Activated CD4-positive, alpha-beta T cell treated with anti-CD3 and anti-CD28 coated beads for 48 hours (primary cell): ENCODE measurements at places on chromosomes 5 and 9.

DNA sequence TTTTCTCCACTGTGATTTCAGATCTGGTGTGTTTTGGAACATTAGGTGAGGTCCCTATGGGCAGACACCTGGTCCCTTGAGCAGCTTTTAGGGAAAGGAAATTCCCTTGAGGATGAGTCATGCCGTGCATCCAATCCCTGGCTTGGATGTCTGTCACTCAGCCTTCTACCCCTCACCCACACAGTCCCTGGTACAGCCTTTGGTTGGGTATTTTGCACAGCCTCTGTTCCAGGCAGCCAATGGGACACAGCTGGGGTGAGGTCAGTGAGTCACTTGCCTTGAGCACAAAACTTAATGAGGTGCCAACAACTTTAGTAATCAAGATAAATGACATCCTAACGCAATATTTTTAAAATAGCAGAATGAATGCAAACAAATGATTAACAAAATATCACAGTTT is 22.7 kb upstream of the SVEP1 start:
- DNase-seq, result no peak

DNA sequence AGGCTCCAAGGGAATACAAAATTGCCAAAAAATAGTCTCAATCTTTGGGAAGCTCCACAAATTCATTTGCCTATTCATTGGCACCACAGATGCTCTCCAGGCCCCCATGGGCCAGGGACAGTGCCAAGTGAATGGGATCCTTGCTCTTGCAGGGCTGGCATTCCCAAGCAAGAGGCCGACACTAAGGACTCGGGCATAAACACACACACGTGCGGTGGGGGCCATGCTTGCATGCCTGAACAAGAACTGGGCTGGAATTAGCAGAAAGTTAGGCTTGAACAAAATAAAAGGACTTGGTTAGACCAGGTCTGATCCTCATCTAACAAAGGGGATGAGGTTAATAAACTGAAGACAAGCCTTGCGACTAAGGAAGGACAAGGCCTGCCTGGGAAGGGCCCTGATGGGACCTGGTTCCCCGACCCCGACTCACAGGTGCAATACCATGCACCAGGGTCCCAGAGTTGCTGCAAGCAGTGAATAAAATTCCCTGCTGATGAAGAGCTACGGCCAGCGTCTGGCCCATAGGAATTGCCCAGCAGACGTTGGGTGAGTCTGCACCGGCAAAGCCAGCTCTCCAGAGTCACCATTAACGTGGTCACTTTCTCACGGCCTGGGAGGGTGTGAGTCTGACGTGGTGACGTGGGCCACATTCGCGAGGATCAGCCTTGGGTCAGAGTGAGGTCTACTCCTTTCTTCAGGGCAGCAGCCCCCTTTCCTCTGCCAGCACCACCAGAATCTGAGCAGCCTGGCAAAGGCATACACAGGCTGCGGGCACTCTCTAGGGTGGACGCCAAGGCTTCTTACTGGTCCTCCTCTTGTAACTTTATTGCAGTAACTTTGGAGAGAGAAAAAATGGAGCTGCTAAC is 77.4 kb upstream of the FCN1 start:
- DNase-seq, result no peak

- DNase-seq, result peak; percentile 68
Observed at GRCh38 chr5:176810081-176810597, at the start of gene UNC5A. UNC5A (plus strand) TSS chr5:176810559; CDS start chr5:176810751, 192 bp downstream.

- DNase-seq, result no peak
Observed at GRCh38 chr9:8265281-8265680, 465.7 kb upstream of the DMAC1 start.

- no peak for DNase-seq
Observed at GRCh38 chr9:107389617-107390071, 99.9 kb downstream of the KLF4 start.

DNA sequence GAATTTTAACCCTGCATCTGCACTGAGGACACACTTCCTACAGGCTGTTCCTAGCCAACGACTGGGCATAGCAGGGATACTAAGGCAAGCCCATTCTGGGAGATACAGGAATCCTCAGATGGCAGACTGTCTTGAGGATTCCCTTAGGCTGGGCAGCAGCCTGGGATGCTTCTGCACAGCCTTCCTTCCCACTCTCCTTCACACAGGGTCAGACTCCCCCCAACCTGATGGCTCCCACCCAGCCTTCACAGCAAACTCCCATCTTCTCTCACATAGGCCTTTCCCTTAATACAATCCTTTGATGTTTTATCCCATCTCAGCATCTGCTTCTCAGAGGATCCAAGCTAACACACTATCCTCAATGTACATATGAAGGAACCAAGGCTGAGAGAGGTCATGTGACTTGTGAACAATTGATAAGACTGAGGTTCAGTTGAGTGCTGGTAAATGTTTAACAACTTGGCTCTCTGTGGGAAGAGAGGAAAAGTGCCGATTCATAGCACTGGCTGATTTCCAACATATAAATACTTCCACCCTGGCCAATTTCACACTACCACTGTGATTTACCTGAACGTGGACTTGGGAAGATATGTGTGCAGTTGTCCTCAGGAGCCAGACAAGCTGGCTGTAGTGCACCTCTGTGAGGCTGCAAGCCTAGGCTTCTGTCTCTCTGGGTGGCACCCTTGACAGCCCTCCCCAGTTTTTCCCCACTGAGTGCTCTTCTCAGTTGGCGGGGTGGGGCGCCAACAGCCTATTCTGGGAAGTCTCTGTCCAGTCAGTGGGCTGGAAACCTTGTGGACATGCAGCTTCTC is 120.2 kb upstream of the TRIM32 start:
- no peak for DNase-seq

- DNase-seq, result peak; percentile 15
Observed at GRCh38 chr5:157541447-157542118, 34.0 kb downstream of the ADAM19 start.

DNA sequence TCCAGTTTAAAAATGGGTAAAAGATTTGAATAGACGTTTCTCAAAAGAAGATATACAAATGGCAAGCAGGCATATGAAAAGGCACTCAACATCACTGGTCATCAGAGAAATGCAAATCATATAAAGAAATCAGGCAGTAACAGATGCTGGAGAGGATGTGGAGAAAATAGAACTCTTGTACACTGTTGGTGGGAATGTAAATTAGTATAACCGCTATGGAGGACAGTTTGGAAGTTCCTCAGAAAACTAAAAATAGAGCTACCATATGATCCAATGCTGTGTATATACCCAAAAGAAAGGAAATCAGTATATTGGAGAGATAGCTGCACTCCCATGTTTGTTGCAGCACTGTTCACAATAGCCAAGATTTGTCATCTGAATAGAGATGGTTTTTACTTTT is 42.7 kb downstream of the SLC12A2 start:
- no peak for DNase-seq

- DNase-seq, result no peak
Observed at GRCh38 chr9:32404856-32405255, 20.4 kb downstream of the ACO1 start.

GRCh38 chr5:77175231-77175630 is 35.2 kb upstream of the PDE8B start:
- no peak for DNase-seq

- DNase-seq, result peak; percentile 50
Observed at GRCh38 chr9:5493679-5494511, 16.4 kb upstream of the PDCD1LG2 start.

DNA sequence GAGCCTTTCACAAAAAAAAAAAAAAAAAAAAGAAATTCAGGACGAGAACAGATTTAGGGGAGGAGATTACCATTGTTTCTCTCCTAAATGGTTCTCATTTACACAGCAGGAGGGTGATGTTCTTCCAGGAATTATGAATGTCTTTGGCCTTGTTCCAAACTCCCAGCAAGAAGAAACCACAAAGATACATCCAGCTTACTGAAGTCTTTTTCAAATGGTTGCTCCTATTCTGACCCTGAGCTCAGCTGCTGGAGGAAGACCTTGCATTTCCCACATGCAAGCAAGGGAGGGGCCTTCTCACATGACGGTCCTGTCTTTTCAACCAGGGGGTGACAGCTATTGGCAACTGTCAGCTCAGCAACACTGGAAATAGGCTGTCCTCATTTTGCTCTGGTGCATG is 203.0 kb upstream of the VLDLR start:
- no peak for DNase-seq

- no peak for DNase-seq
Observed at GRCh38 chr5:9776525-9776924, 146.4 kb upstream of the TAS2R1 start.

DNA sequence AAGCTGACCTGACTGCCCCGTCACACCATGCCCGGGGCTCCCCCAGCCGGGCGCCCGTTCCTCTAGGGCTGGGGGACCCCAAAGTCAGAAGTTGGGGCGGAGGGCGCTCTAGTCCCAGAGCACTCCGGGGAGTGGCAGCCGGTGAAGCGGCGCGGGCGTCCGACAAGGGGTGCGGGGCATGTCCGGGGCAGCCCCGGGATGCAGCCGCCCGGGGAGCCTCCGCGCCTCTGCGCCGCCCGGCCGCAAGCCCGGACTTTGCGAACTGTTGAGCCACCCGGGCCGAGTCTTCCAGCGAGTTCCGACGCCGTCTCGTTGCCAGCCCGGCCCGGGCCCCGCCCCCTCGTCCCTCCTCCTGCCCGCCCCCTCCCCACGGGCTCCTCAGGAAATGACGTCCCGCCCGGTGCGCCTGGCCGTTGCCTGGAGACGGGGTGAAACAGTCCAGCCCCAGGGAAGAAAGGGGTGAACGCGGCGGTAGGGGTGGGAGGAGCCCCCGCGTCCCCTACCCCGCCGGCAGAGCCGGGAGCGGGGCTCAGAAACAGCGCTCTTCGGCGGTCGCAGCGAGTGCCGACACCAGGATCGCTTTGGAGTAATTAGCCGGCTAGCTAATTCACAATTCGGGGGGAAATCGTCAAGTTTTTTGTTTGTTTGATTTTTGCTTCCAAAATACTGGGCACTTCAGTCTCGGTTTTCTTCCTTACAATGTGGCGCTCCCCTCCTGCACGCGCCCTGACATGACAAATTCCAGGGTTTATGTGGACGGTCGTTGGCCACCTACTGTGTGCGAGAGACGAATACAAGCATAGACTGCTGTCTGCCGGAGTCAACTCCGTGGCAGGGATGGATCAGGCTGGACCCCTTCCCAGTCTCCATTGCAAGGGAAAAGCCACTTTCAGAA is at the start of gene WHRN:
Gene WHRN (minus strand): TSS at position 287 of the 895 bp plus-strand sequence. CDS start 672 bp downstream, outside the sequence.
- peak; percentile 91 for DNase-seq

GRCh38 chr5:7705261-7705660 is 145.7 kb downstream of the CFAP90 start:
- no peak for DNase-seq

GRCh38 chr5:78591138-78591612 is 57.4 kb downstream of the LHFPL2 start:
- no peak for DNase-seq

- DNase-seq, result no peak
Observed at GRCh38 chr5:119095611-119096010, 24.7 kb downstream of the DMXL1 start.

DNA sequence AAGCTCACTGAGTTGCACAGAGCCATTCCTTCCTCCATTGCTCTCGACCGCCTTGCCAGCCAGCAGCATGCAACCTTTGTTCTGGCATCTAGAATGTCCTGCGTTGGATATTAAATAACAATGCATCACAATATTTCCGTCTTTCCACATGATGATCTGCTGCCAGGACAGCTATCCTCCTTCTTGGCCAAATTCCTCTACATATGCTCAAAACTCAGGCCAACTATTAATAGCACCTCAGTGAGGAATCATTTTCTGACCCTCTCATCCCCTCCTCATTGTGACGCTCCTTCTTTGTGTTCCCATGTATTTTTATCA is 128.6 kb downstream of the MYO10 start:
- DNase-seq, result no peak

GRCh38 chr9:120768886-120769285 is 24.3 kb downstream of the FBXW2 start:
- no peak for DNase-seq

GRCh38 chr9:22208846-22209585 is 199.9 kb upstream of the CDKN2B start:
- DNase-seq, result peak; percentile 29

DNA sequence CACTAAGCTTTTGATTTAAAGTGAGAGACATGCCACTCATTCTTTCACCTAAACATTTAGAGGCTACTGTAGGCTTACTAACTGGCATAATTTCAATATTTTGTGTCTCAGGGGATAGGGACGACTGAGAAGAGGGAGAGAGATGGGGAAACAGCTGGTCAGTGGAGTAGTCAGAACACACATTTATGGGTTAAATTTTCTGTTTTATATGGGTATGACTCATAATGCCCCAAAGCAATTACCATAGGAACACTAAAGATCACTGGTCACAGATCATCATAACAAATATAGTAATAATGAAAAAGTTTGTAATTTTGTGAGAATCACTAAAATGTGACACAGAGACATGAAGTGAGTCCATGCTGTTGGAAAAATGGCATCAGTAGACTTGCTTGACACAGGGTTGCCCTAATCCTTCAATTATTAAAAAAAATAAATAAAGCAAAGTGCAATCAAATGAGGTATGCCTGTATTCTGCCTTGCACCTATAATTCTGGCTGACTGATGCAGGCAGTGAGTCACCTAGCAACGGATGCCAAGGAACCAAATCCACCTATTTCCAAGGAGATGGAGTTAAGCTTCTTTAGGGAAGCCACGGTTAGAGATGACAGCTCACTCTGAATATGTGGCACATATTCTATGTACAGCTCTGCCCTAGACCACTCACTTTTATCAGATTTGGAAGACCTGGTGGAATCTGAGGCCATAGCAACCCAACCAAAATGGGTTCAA is 166.1 kb downstream of the MARCHF11 start:
- no peak for DNase-seq

GRCh38 chr5:124252191-124252638 is 494.2 kb downstream of the ZNF608 start:
- DNase-seq, result no peak

DNA sequence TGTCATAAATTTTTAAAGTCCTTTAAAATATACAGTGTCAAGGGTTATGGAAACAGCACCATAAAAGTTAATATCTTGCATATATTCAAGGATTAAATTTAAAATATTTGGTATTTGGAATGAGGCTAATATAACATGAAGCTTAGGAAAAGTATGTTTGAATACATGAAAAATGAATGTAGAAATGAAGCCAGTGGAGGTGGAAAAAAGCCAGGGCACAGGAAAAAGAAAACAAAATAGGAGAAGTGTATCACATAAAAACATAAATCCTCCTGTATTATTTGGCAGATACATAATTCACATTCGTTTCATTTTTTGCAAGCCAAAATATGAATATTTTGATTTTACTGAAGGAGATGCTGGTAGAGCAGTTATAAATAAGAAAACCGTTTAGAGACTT is 587.0 kb upstream of the ZNF608 start:
- no peak for DNase-seq

DNA sequence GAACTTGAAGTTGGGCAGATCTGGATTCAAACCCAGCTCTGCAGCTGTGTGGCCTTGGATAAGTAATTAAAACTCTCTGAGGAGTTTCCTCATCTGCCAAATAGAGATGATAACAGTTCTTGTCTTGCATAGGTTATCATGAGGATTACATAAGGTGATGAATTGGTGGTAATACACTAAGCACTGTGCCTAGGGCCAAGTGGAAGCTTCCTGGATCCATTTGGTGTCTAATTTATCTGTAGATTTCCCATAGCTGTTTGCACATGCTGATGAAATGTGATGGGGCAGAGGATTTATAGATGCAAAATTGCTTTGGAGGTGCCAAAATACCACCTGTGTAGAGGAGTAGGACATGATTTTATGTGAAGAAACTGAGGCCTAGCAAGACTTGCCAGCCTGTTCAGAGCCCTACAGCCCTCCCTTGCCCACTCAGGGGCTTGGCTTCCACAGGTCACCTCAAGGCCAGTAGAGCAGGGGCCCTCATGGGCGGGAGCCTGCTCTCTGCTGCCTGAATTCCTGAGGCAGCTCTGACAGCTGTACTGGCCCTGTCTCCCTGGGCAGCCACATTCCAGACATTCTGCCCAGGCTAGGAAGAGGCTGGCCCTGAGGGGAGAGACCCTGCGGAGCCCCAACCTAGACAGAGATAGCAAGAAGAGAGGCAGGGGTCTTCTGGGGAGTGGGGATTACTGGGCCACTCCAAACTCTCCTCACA is 5.9 kb upstream of the FAT2 start:
- DNase-seq, result no peak
